Esophagus squamous epithelium (tissue), 5 donors: ENCODE measurements at places on chromosomes 4 and X. TPM values are rescaled to one million over a fixed set of nuclear protein-coding genes. Genes with fewer than 3 reads are reported as not detected.

GRCh38 chrX:26788402-26788998 lies 572.5 kb downstream of the MAGEB5 start:
- DNase-seq, result no peak

DNA sequence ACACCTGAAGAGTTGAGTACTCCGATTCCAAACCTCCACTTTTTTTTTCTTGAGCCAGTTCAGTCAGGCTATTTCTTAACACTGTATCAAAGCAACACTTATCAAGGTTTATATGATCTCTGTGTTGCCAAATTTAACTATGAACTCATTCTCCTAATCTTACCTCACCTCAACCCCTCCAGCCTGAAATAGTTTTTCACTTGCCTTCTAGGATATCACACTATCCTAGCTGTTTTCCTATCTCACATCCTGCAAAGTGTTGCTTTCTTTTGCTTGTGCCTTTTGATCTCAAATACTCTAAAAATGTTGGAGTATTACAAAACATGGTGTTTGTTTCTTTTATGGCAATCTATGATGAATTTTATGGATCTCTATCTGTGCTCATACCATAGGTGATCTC lies 415.0 kb downstream of the CFAP47 start:
- DNase-seq, result no peak

DNA sequence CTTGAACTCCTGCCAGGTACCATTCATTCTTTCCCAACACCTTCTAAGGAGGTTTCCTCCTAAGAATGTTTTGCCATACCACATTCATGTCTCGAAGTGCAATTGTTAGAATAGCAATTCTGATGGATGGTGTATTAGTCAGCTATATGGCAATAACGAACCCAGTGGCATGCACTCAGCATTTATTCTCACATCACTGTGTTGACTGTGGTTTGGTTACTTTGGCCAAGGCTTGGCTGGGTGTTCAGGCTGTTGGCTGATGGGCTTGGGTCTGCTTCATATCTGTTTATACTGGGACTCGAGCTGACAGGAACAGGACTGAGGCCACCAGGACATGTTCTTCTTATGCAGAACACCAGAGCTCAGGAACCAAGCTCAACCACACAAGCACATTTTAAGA lies 31.7 kb downstream of the PSAPL1 start:
- no peak for DNase-seq

- DNase-seq, result no peak
These were observed 110.0 kb downstream of the IRF2 start for GRCh38 chr4:184364100-184364921.

GRCh38 chr4:123819362-123820035 lies 422.9 kb downstream of the SPRY1 start:
- no peak for DNase-seq

DNA sequence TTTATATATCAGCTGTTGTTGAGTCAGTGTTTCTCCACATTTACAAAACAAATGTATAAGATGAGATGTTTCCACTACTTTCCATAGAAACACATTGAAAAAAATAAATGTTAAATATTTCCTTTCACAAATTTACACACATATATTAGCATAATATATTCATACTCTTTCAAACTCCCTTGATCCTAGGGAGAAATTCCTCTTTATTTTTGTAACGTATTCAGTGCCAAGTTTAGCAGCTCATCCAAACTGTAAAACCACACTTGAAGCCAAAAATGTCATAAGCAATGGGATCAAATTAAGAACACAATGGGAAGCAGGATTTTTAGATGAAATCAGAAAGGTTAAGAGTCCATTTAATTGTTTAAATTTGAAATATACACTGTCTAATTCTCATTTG lies 381.1 kb upstream of the MAD2L1 start:
- DNase-seq, result no peak

DNA sequence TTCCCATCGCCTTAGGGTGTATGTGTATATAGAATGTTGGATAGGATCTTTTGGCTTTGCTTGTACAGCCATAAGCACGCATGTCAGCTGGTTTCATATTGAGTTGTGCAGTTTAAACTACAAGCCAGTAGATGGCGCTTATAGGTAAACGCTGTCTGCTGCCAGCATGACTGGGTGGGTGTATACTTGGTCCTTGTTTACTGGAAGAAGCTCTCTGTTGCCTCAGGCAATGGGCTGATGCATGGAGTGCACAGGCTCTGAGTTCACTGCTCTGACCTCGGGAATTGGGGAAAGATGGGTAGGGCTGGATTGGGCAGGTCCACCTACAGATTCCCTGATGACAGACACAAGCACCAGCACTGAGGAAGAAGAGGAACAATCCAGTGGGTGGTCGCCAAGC lies 831.5 kb downstream of the STIM2 start:
- no peak for DNase-seq

DNA sequence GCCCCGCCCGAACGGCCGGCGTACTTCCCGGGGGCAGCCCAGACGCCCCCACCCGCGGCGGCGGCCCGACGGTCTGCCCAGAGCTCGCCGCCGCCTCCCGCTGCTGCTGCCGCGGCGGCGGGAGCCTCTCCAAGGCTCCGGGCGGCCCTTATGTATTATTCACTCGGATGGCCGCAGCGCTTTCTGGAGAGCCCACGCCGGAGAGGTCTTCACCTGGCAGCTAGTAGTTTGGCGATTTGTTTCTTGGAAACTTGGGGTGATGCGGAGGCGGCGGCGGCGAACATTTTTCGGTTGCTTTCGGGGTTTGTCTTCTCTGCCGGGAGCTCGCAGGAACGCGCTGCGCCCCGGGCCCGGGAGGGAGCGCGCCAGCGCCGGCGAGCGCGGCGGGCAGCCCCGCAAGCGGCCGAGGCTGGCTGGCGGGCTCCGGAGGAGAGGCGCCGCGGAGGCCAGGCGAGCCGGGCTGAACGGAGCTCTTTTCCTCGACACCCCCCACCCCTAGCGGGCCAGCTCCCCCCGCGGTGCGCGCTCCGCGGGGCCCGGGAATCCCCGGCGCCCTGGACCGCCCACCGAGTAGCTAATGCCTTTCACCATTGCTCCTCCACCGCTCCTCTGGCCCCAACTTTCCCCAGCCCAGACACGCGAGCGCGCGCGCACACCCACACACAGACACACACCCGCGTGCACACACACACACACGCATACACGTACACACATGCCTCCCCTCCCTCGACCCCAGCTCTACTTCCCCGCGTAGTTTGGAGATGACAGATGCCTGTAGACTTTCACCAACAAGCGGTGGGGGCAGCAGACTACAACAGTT lies 113.5 kb downstream of the DHX15 start:
- no peak for DNase-seq

GRCh38 chr4:107619731-107620130 lies 100.3 kb downstream of the PAPSS1 start:
- DNase-seq, result no peak

DNA sequence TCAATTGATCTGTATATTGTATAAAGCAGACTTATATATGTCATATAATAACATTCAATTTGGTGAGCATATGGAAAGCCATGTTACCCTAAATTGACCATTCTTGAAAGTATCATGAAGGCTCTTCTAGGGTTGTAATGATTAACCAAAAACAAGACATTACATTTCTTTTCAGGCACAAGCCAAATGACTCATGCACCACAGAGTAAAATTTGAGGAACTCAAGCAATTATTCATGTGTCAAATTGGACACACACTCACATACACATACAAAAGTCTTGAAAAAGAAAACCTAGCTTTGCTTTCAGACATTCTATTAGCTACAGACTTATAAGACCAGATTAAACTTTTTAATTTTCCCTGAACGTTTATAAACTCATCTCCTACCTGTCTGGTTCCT lies 146.5 kb upstream of the PCDH18 start:
- DNase-seq, result no peak

DNA sequence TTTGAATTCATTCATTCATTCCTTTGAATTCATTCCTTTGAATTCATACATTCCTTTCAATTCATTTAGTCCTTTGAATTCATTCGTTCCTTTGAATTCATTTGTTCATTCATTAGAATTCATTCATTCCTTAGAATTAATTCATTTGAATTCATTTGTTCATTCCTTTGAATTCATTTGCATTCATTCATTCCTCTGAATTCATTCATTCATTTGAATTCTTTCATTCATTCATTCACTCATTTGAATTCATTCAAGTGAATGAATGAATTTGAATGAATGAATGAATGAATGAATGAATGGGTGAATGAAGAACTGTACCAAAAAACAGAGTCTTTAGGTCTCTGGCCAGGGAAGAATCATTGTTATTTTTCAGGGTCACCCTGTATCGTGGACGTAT lies 216.6 kb downstream of the DHRSX start:
- no peak for DNase-seq

DNA sequence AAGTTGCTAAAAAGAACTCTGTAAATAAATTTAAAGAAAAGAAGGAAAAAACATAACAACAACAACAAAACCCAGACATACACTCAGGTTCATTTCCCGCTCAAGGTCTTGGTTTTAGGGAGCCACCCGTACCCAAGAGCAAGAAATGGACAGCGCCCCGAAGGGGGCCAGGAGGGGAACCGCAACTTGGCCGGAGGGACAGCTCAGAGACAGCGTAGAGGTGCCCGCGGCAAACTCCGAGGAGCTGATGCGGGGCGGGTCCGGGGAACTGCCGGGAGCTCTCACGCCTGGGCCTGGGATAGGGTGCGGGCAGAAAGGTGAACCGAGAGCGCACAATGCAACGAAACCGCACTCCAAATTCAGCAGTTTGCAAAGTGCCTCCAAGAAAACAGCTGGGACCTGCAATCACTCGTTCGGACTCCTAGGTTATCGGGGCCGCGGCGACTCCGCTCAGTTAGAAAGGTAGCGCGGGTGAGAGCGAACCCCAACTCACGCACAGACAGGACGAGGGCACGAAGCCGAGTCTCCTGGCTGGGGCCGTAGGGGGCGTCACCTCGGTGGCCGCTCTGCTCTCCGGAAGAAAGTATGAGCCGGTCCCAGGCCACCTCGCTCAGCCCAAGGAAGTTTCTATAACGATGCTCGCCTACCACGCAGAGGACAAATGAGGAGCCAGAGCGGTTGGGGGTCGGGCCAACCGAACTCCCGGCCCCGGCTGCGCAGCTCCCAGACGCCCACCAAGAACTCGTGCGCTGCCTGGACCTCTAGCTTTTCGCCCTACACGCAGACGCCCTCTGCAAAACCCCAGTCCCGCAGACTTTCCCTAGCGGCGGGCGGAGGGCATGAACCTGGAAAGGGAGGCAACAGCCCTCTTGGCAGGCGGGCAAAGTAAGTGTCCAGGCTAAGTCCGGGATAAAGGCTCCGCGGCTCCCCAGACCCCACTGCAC lies 1.4 kb downstream of the NDNF start:
- DNase-seq, result no peak

- no peak for DNase-seq
These were observed 47.2 kb downstream of the SLC34A2 start for GRCh38 chr4:25702848-25703247.

DNA sequence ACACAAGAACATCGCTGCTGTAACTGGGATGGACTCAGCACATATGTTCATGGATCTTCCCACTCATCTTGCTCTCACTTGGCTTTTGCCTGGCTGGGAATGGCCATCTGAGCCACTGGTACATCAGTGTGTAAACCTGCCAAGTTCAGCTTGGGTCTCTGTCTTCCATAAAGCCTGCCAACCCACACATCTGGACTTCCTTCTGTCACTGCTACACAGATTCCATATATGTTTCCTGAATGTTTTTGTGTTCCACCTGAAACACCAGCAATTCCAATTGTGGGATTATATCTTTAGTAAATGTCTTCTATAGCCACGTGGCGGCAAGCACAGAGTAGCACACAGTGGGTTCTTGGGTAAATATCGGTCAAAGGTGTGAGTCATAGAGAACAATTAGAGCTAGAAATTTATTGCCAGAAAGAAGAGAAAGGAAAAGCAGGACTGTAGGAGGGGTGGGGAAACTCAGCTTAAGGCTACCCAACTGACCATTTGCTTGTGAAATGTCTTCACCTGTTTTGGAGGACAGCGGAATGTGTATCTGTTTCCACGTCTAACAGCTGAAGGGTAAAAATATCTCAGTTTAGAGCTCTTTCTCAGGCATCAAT lies 125.9 kb downstream of the MFAP3L start:
- no peak for DNase-seq

DNA sequence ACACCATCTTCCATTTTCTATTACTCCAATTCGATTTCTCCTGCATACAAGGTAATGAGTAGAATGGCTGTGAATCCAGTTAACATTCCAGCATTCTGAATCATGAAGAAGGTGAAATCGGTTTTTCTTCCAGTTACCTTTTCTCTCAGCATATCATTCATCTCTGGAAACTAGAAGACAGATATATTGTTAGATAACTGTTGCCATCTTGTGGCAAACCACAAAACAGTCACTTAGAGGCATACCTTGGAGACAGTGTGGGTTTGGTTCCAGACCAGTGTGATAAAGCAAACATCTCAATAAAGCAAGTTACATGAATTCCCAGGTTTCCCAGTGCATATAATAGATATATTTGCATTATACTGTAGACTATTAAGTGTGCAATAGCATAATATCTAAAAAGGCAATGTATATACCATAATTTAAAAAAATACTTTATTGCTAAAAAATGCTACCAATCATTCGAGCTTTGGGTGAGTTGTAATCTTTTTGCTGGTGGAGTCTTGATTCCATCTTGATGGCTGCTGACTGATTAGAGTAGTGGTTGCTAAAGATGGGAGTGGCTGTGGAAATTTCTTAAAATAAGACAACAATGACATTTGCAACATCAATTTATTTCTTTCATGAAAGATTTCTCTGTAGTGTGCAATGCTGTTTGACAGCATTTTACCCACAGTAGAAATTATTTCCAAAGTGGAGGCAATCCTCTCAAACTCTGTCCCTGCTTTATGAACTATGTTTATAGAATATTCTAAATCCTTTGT lies 82.1 kb downstream of the SLC39A8 start:
- no peak for DNase-seq

DNA sequence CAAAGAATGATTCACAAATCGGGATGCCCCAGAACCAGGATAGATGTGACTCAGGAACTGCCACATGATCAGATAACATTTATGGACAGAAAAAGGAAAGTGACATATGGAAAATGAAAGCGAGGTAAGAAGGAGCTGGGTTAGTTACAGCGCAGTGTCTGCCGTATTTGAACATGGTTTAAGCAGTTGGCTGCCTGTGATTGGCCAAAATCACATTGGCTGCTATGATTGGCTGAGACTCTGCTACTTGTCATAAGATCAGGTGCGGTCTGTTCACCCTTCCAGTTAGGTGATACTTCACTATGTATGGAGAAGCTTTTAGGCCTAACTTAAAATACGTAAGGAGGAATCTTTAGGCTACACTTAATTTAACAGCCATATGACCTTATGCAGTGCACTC lies 322.7 kb upstream of the HAND2 start:
- DNase-seq, result no peak

- DNase-seq, result no peak
These were observed 150.8 kb upstream of the DIPK2B start for GRCh38 chrX:45351478-45351877.

Gene HUWE1
- total RNA-seq, result 76.6 TPM

Gene CHIC1
- total RNA-seq, result 5.7 TPM

Gene PCDH18
- total RNA-seq, result 20.4 TPM

Gene AFAP1
- total RNA-seq, result 4.4 TPM

Gene POU3F4
- total RNA-seq, result not detected

Gene GAGE12J
- total RNA-seq, result not detected
